Ammon's horn (tissue), 1 donor: ENCODE measurements at places on chromosomes 4 and X.

GRCh38 chr4:152454398-152455011 is 81.4 kb downstream of the FBXW7 start:
- DNase-seq = no peak

- no peak for DNase-seq
These were observed 79.3 kb downstream of the TEX13C start for GRCh38 chrX:125398959-125399440.

DNA sequence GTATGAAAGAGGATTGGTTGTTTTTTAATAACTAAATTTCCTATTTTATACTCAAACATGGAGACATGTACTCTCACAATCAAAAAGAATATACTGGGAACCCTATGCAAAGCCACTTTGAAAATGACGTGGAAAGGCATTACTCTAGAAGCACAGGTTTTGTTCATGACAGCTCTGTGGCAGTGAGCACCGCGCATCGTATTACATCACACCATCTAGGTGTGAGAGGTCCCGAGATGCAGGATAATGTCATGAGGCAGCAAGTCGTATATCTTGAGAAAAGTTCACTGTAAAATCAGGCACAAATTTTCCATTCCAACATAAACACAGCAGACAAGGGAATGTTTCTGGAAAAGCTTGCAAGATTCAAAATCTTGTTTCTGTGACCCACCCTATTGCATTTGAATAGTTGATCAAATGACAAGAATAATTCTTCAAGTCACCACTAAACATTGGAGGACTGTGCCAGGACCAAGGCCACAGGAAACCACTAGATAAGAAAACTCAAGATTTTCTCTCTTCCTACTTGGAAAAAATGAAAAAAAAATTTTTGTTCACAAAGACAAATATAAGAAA is 127.6 kb downstream of the LDB2 start:
- DNase-seq = no peak

DNA sequence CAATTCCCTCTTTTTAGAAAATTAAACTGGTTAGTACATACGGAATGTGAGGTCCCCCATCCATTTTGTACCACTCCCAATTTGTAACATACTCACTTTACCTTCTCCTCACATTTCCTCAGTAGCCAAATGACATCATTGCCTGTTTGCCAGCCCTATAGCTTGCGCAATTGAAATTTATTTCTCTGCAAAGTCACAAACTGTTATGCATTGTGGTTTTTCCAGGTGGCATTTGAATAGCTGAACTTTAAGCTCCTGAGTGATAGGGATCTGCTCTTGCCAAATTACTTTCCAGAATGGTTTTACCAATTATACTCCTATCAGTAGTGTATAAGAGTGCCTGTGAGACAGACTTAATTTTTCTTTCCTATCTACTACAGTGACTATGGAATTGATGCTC is 7.7 kb downstream of the COL4A5 start:
- DNase-seq = no peak

GRCh38 chr4:132240081-132240480 is 909.0 kb upstream of the PCDH10 start:
- no peak for DNase-seq
